ENCODE measurements at places on chromosomes 7 and 10.

- H3K4me1 ChIP-seq = peaks cover 38% of the 10 kb centered on the region
- no peaks in the 10 kb centered on the region for H3K27me3 ChIP-seq
- H3K4me3 ChIP-seq = peak overlapping the region; percentile 91
- peaks cover 30% of the 10 kb centered on the region for H3K36me3 ChIP-seq
Measured at GRCh38 chr10:23442936-23443335, 4.1 kb downstream of the OTUD1 start.

GRCh38 chr7:28015169-28015568 lies 165.4 kb downstream of the JAZF1 start:
- H3K27ac ChIP-seq = no peak overlapping the region
- H3K27me3 ChIP-seq = no peaks in the 10 kb centered on the region
- no peak overlapping the region for H3K4me3 ChIP-seq
- no peaks in the 10 kb centered on the region for H3K4me1 ChIP-seq
- H3K36me3 ChIP-seq = no peaks in the 10 kb centered on the region

- no peak for DNase-seq
- no peak overlapping the region for H3K4me3 ChIP-seq
- H3K4me1 ChIP-seq = no peaks in the 10 kb centered on the region
- H3K36me3 ChIP-seq = no peaks in the 10 kb centered on the region
- H3K27ac ChIP-seq = no peak overlapping the region
Measured at GRCh38 chr7:69749994-69750393, 151.7 kb downstream of the AUTS2 start.

GRCh38 chr7:5218564-5219360 lies 28.7 kb downstream of the WIPI2 start:
- no peaks in the 10 kb centered on the region for H3K4me1 ChIP-seq
- peaks cover 97% of the 10 kb centered on the region for H3K36me3 ChIP-seq
- no peaks in the 10 kb centered on the region for H3K27me3 ChIP-seq
- DNase-seq = no peak
- peak overlapping the region; percentile 78 for H3K27ac ChIP-seq

DNA sequence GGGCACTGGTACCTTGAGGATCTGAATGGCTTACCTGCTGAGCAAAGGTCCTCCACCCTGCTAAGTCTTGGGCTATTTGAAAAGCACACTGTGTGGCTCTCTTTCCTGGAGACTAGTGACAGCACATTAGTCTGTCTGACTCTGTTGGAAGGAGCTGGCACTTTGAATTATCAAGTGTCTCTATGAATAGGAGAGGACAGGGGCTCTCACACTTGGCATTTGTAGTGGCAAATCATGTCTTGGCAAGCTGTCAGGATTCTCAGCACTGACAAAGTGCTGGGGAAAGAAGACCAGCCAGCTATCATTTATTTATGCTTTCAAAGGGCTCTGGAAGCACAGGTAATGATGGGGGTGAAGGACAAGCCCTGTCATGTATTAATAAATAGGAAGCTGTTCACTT lies 62.8 kb downstream of the MTPN start:
- H3K4me3 ChIP-seq = no peak overlapping the region
- H3K27me3 ChIP-seq = no peaks in the 10 kb centered on the region
- H3K4me1 ChIP-seq = no peaks in the 10 kb centered on the region
- peak; percentile 54 for DNase-seq
- H3K27ac ChIP-seq = no peak overlapping the region

- no peaks in the 10 kb centered on the region for H3K4me1 ChIP-seq
- H3K27me3 ChIP-seq = no peaks in the 10 kb centered on the region
- H3K27ac ChIP-seq = no peak overlapping the region
- no peak for DNase-seq
Measured at GRCh38 chr10:23630885-23631284, 192.0 kb downstream of the OTUD1 start.

GRCh38 chr10:60835049-60835448 lies 56.8 kb downstream of the CDK1 start:
- no peaks in the 10 kb centered on the region for H3K27me3 ChIP-seq
- H3K36me3 ChIP-seq = no peaks in the 10 kb centered on the region
- DNase-seq = no peak
- H3K4me1 ChIP-seq = peaks cover 7% of the 10 kb centered on the region

DNA sequence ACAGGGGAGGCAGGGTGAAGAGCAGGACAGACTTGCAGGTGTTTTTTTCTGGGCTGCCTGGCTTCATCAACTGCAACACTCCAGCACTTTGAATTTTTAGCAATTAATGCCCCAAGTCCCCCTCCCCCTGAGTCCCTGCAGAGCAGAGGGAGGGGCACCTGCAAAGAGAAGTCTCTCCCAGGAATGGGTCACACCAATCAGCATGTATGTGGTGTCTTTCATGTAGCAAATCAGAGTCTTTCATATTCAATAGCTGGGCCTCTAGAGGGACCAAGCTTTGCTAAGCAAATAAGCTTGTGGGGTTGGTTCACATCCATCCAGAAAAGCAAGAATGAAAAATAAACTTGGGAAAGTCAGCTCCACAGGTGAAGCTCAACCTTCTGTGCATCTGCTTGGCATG lies 90.7 kb downstream of the PARP12 start:
- no peaks in the 10 kb centered on the region for H3K27me3 ChIP-seq
- no peaks in the 10 kb centered on the region for H3K36me3 ChIP-seq
- H3K4me3 ChIP-seq = no peak overlapping the region
